Endothelial cell of umbilical vein (primary cell): ENCODE measurements at places on chromosomes 13 and 19. TPM values are rescaled to one million over a fixed set of nuclear protein-coding genes. Genes with fewer than 3 reads are reported as not detected.
A peak's percentile ranks its signal among the peaks of the same experiment; 100 is the strongest.

DNA sequence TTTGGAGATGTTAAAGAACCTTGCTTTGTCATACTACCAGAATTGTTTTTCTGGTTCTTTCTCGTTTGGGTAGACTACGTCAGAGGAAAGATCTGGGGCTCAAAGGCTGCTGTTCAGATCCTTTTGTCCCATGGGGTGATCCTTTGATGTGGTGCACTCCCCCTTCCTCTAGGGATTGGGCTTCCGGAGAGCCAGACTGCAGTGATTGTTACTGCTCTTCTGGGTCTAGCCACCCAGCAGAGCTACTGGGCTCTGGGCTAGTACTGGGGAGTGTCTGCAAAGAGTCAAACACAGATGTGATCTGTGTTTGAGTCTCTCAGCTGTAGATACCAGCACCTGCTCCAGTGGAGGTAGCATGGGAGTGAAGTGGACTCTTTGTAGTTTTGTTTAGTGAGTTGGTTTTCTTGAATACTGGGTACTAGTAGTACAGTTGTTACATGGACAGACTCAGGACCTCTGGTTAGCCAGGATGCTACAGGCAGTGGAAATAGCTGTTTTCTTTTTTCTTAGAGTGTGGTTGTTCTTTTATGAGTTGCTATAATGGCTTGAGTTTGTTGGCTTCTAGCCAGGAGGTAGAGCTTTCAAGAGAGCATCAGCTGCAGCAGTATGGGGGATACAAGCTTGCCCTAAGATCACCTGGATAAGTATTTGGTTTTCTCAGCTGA, 34.4 kb downstream of the DNAJC15 start:
- DNase-seq: peak; percentile 39

DNA sequence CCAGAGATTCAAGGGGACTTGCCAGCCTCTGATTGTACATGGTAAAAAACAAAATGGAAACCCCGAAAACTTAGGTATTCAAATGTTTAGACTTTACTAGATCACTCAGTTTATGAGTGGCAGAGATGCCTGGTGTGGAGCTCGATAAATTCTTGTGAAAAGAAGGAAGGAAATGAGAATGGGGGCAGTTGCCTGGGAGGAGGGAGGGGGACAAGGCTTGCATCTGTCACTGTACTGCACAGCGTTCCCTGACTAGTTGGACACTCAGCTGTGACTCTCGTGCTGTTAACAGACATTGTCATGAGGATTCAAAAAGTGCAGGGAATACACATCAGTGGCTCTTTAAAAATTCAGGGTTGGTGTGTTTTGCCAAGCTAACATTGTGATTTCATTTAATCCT, 232.9 kb downstream of the ZIC5 start:
- DNase-seq: no peak

GRCh38 chr13:51717786-51718398, 86.1 kb downstream of the DHRS12 start:
- no peak for DNase-seq

DNA sequence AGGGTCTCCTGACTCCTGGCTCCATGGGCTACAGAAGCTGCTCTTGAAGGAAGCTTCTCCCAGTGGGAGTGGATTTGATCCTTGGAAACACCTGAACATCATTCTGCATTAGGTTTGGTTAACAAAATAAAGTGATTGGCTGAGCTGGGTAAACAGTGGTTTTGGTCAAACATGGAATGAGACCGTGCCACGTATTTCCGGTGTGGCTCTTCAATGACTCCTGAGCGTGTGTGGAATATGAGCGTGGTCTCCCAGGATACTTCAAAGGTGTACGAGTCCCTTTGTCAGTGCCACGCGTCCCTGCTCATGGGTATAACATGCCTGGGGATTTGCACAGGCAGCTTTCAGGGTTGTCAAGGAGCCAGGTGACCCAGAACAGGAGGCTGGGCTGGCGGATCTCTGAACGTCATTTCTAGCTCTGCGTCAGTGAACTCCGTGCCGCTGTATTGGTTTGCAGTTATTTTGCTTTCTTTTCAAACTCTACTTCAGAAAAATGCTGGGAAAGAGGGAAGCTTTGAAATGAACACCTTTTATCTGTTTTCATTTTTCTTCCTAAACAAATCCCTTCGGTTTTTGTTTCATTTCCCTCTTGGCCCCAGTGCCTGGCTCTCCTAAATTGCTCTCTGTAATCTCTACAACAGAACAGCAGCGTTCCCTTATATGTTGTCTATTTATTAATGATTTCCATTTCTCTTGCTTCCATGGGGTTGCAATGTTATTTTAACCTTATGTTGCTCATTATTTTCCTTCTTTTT, 26.3 kb upstream of the GJB6 start:
- no peak for DNase-seq

- no peak for DNase-seq
Measured at GRCh38 chr13:21541271-21541670, 62.7 kb downstream of the MICU2 start.

GRCh38 chr13:103852036-103852435, 785.8 kb upstream of the SLC10A2 start:
- DNase-seq: no peak

ONECUT3 gene
- total RNA-seq: not detected in 2 replicates

ZNF534 gene
- total RNA-seq: not detected in 2 replicates

PRTN3 gene
- not detected in 2 replicates for total RNA-seq

KCNJ14 gene
- 0.92 and 1.4 TPM in 2 replicates for total RNA-seq
